ENCODE measurements at places on chromosomes 13 and 19. TPM values are rescaled to one million over a fixed set of nuclear protein-coding genes. Genes with fewer than 3 reads are reported as not detected.
A peak's percentile ranks its signal among the peaks of the same experiment; 100 is the strongest.

- DNase-seq = peak; percentile 37
Measured at GRCh38 chr13:99995589-99996380, 14.2 kb downstream of the ZIC2 start.

GRCh38 chr19:30106417-30107095 lies 164.5 kb downstream of the URI1 start:
- DNase-seq = no peak

DNA sequence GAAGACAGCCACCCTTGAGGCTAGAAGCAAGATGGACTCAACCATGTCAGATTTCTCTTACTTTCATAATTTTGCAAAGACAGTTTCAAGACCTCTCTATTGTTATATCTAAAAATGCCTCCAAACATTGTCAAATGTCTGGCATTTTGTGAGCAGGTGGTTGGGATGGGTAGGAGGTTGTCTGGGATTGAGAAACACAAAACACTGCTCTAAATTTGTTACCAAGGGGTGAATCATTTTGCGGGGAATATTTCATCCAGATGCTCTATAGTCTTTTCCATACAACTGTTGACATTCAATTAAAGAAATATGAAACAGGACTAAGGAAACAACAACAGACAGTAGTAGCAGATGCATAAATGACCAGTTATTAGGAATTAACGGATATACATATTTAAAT lies 208.2 kb downstream of the ITGBL1 start:
- no peak for DNase-seq

DNA sequence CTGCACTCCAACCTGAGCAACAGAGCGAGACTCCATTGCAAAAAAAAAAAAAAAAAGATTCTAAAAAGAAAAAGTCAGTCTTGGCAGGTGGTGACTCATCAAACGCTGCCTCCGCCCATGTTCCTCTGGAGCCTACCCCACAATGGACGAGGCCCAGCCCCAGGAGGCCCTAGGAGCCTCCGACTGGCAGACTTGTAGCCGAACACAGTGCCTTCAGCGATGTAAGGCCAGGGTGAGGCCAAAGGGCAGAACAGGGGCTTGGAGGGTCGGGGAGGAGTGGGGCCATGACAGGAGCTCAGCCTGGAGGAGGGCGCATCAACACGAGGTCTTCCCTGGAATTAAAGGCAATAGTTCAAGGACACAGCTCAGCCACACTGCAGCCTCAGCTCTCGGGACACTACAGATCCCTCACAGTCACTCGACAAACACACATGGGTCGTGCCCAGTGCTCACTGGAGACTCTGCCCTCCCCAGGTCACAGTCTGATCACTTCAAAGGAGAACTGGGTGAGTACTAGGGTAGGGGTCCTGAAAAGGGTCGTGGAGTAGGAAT lies 5.1 kb downstream of the USE1 start:
- peak; percentile 88 for DNase-seq

DNA sequence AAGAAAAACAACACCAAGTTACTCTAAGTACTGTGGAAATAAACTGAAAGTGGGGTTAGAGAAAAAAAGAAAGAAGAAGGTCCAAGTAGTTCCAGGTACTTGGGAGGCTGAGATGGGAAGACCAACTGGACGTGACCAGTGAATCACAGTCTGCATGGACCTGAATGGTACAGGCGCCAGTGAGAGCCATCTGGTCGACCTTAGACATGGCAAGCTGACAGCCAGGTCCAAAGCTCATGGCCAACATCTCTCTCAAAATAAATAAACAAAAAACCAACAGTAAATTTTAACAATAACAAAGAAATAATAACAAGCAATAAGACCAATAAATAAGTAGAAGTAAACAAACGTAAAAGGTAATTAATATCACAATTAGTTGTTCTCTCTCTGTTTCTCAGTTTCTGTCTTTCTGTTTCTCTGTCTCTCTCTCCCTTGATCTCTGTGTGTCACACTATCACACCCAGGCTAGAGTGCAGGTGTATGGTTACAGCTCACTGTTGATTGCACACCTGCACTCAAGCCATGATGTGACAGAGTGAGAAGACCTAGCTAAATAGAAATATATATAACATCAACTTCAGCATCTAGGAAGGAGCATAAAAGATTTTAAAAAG lies 31.6 kb upstream of the ZNF724 start:
- DNase-seq = no peak

GRCh38 chr19:32868206-32868950 lies 1.2 kb downstream of the SLC7A9 start:
- DNase-seq = no peak

DNA sequence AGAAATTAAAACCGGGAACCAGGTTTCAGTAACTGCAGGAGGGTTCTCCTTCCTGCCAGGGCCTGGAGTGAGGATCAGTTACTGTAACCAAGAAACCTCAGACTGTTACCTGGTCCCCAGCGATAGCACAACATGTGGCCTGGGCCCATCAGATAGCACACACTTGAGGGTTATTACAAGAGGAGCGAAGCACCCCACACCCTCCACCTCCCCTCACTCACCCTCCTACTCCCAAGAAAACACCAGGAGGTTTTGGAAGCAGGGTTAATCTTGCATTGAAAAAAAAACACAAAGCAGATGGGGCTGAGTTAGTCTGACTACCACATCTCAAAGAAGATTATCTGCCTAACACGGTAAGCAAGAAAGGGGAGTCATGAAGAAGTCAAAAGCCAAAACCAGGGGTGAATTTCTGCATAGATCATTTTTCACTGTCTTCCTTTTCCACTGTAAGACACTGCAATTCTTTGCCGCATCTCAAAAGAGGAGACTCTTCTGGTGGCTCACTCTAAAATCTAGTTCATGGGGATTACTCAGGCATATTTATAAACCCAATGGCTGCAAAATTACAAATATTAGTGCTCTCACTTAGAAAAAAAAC lies 75.9 kb upstream of the DOCK9 start:
- no peak for DNase-seq

Gene ARHGEF1
- total RNA-seq = 57.6 TPM

Gene KCNJ14
- total RNA-seq = 1.3 TPM

Gene UBE2M
- total RNA-seq = 36.8 TPM

Gene HMG20B
- 219 TPM for total RNA-seq

Gene VWA8
- 27.2 TPM for total RNA-seq

Measured in fibroblast of the aortic adventitia (primary cell).